ENCODE measurements at places on chromosomes 16 and 17.

- no peak for DNase-seq
Measured at GRCh38 chr17:48608494-48608834, 2.4 kb downstream of the HOXB7 start.

- no peak for DNase-seq
Measured at GRCh38 chr16:66003201-66003600, 363.3 kb upstream of the CDH5 start.

DNA sequence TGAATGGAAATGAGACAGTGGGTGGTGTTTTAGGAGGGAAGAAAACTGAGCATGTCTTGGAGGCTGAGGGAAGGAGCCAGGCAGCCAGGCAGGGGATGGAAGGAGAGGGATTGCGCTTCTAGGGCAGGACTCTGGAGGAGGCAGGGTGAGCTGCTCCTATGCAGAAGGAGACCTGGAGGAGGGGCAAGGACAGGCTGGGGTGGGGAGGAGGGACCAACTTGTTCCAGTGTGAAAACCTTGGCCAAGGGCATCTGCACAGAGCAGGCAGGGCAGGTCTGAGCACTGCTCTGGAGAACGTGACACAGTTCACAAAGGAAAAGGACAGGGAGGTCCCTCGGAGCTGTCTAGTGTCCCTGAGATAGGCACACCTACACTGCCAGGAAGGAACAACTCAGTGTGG lies 5.5 kb downstream of the GALK1 start:
- no peak for DNase-seq

GRCh38 chr16:67082891-67083290 lies 26.9 kb upstream of the PHAF1 start:
- DNase-seq, result no peak

DNA sequence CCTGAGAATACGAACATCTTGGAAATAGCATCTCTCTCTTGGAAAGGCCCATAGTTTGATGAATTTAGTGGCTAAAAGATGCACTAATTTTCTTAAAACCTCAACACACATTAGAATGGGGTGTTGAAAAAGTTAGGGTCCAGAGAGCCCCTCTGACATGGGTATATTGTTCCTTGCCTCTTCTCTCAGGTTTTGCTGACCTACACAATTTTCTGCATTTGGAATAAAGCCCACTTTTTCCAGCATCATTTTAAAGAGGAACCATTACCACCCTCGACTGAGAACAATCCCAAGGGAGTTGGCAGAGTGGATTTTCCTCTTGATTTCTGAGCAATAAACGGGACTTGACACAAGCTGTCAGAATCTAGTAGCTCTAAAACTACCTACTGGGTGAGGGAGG lies 156.1 kb downstream of the PMP22 start:
- DNase-seq, result no peak

- no peak for DNase-seq
Measured at GRCh38 chr16:9231039-9231438, 139.6 kb downstream of the HAPSTR1 start.

DNA sequence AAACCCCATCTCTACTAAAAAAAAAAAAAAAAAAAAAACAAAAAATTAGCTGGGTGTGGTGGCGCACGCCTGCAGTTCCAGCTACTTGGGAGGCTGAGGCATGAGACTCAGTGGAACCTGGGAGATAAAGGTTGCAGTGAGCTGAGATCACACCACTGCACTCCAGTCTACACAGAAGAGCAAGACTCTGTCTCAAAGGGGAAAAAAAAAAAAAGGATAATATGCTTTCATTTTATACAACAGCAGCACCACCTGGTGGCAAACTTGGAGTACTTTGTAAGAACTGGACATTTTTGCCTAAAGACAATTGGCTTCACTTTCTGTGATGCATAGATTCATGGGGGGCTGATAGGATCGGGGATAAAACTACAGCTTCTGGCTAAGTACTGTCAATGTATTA lies 8.5 kb downstream of the CHTF8 start:
- DNase-seq, result no peak

- no peak for DNase-seq
Measured at GRCh38 chr16:72228014-72228413, 56.1 kb upstream of the PMFBP1 start.

GRCh38 chr17:70235252-70235651 lies 65.9 kb downstream of the KCNJ2 start:
- DNase-seq, result no peak

GRCh38 chr17:66481271-66481670 lies 178.9 kb downstream of the PRKCA start:
- DNase-seq, result no peak

- DNase-seq, result no peak
Measured at GRCh38 chr17:63701868-63702720, 2.2 kb upstream of the LIMD2 start.

DNA sequence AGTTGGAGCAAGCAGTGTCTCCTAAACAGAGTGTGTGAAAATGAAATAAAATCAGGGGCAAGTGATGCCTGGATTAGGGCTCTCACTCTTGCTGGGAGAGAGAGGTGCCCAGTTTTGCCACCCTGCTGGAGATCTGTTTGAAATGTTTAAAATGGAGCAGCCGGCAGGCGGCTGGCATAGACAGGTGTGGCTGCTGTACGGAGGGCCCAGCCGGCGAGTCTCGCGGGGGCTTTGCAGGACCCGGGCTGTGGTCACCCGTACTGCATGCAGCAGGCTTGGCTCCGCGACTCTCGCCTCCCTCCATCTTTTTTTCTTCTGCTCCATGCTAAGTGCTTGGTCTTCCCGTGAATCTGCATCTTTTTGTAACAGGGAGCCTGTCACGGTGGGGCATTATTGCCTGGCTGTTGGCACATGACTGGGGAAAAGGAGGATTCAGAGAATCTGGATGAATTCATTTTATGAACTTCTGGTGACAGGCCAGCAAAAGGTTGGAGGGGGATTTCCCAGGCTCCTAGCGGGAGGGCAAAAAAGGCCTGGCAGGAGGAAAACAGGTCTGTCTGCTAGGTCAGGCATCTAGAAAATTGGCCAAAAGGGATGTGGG lies 1.8 kb downstream of the ZNRF1 start:
- no peak for DNase-seq

DNA sequence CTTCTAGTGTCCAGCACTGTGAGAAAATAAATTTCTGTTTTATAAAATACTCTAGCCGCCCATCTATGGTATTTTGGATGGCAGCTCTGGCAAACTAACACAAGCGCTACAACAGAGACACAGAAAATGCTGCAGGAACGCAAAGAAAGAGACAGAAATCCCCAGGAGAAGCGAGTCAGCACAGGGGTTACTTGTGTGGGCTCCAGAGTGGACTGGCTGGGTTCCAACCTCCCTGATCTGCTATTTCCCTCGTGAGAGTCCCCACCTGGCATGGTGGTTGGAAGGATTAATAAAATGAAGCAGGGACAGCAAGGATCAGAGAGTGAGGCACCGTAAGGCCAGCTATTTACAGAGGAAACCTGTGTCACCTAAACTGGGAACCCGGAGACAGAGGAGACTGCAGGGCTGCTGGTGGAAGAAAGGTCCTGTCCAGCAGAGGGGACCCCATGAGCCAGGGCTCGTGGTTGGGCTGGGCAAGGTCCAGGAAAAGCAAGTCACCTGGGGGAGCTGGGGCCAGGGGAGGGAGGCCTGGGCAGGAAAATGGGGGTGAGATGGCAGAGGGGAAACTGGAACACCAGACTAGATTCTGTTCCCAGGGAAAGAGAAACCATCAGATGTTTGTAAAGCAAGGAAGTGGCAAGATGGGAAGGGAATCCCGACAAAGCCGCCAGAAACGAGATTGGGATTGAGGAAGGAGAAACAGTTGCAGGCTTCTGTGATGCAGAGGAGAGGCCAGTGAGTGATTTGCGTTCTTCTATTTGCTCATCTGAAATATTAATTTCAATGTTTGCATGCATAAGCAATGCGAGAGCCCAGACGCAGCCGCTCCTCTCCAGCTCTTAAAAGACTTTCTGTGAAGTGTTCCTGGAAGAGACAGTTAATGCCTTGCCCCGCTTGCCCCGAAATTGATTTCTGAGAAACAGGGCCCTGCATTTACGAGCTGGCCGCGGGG lies 63.0 kb upstream of the TEKT3 start:
- DNase-seq, result no peak

GRCh38 chr17:80899402-80900268 lies 92.0 kb upstream of the CHMP6 start:
- DNase-seq, result no peak

DNA sequence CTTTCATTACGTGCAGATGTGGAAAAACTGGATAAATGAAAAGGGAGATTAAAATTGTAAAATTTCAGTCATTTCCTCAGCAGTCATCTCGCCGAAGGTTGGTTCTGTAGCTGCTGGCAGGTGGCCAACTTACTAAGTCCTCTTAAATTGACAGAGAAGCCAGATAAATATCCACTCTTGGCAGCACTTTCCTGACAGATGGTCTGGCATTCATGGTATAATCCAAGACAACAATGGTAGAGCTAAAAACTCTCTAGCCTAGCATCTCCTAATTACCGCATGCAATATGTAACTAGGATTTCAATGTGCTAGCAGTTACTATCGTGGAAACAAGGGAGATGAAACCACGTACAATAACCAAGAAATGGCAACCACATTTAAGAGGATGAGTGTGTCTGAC lies 306.3 kb downstream of the CNTNAP4 start:
- DNase-seq, result no peak

GRCh38 chr16:76428858-76429257 lies 151.7 kb downstream of the CNTNAP4 start:
- no peak for DNase-seq

DNA sequence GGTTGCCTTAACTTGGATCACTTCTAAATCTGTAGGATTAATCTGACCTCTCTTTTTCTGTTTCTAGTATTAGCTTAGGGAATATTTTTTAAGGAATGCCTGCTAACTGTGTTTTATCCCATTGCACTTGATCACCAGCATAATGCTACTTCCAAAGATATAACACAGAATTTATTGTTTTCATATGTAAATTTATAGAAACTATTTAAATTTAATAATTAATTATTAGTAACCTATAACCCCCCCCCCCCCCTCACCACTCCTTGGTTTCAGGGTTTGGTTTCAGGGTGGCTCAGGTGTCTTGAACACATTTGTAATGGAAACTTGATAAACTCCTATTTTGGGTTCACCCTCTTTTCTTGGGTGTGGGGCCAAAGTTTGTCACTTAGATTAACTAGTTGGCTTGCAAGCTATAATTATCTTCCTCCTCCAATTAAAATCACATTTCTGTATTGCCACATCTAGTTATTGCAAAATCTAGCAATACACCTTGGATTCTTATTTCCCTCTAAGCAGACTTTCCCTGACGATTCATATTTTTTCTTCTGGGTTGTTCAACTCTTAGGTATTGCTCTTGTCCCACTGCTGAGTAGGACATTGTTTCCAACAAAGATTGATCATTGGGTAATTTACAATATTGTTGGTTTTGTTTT lies 18.3 kb downstream of the KRT12 start:
- DNase-seq, result no peak

DNA sequence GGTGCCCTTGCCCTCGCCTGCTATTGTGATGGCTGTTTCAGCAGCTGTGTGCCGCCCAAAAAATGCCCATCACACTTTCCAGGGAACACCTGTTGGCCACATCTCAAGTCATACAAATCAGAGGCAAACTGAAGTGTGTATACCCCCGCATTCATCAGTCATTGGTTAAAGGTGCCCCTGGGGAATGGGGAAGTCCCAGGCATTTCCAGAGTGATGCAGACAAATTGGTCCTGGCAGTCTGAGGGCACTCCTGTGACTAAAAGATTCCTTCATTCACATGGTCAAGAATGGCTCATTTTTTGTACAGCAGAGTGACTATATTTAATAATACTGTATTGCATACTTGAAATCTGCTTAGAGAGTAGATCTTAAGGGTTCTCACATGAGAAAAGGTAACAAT lies 102.9 kb upstream of the TMEM97 start:
- DNase-seq, result no peak

GRCh38 chr16:27811881-27812280 lies 251.6 kb downstream of the GSG1L start:
- DNase-seq, result no peak

DNA sequence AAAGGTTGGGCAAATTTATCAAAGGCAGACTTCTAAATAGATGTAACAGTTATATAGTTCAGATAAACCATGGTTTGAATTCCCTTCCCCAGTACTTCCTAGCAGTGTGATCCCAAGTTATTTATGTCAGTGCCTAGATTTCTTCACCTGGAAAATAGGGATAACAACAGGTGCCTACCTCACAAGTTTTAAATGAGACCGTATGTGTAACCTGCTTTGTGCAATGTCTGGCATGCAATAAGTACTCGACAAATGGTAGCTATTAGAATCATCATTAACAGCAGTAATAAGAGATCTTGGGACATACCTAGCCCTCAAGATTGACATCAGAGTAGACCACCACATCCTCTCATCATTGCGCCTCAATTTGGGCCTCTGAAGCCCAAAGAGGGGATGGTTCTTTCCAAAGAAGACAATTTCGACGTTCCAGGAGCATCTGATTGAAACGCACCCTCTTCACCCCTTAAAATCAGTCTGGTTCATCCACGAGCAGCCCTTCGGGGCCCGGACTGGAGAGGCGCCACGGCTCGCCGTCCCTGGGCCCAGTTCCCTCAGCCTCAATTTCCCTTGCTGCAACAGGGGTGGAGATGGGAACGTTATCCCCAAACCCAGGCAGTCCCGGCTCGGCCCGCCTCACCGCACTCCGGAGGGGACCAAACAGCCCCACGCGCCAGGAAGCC lies 541 bp downstream of the ACACA start:
- no peak for DNase-seq

- DNase-seq, result no peak
Measured at GRCh38 chr16:66084306-66084705, 282.2 kb upstream of the CDH5 start.

- DNase-seq, result no peak
Measured at GRCh38 chr17:79023886-79024771, at the start of gene C1QTNF1. C1QTNF1 (plus strand) TSS chr17:79024169; CDS start chr17:79043969, 19,800 bp downstream.

DNA sequence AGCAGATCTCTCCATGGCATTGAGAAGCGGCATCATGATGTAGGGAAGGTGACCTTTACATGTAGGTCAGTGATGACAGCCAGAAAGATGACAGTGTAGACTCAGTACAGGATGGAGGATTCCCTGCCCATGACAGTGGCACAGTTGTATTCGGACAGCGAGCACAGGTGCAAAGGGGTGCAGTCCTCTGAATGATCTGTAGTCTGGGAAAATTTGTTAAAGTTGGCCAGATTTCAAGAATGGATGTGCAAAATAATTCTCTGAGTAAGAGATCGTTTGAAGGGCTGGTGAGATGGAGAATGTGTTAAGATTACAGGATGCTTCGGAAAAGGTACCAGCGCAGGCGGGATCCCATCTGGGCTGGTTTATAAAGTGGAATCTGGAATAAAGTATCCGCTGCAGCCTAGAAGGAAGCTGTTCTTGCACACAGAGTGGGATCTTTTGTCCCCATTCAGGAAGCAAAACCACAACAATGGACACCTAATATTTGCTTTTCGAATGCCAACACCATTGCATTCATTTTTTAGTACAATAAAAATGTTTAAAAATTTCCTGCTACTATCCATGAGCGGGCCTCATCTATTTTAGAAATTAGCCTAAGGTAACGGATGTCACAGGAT lies 101.2 kb downstream of the RPTOR start:
- no peak for DNase-seq

- no peak for DNase-seq
Measured at GRCh38 chr17:57684711-57685498, 60.2 kb downstream of the CCDC182 start.

- DNase-seq, result no peak
Measured at GRCh38 chr16:15592324-15592723, 50.6 kb downstream of the MARF1 start.
